ENCODE measurements at places on chromosomes 1 and 21. TPM values are rescaled to one million over a fixed set of nuclear protein-coding genes. Genes with fewer than 3 reads are reported as not detected.

DNA sequence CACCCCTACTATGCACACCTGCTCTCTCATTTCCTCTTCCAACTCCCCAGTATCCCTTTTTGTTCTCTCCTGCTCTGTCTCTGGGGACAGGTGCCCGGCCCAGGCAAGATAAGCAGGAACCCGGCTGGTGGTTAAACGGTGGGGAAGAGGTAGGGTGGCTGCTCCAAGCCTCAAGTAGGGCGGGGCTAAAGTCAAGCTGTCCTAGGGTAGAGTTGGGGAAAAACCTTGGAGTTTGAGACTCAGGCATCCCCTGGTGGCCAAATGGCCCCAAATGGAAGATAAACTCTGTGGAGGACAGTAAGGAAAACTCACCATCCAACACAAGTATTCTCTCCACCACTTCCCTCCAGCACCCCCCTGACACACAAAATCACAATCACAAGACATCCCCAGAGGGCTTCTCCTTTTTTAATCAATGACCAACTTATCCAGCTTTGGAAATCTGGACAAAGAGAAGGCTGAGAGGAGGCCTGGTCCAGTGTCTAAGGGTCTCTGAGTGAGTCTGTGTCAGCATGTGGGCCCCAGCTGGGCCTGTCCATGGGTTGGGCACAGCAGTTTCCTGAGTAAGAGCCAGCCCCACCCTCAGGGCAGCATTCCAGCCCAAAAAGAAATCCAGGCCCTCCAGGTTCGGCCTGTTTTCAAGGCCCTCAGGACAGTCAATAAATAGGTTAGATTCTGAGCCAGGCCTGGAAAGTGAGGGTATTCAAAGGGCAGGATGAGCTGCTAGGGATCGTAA lies 9.8 kb downstream of the POMGNT1 start:
- peaks cover 13% of the 10 kb centered on the region for H3K36me3 ChIP-seq
- H3K27me3 ChIP-seq, result no peaks in the 10 kb centered on the region
- H3K4me1 ChIP-seq, result peaks cover 22% of the 10 kb centered on the region

DNA sequence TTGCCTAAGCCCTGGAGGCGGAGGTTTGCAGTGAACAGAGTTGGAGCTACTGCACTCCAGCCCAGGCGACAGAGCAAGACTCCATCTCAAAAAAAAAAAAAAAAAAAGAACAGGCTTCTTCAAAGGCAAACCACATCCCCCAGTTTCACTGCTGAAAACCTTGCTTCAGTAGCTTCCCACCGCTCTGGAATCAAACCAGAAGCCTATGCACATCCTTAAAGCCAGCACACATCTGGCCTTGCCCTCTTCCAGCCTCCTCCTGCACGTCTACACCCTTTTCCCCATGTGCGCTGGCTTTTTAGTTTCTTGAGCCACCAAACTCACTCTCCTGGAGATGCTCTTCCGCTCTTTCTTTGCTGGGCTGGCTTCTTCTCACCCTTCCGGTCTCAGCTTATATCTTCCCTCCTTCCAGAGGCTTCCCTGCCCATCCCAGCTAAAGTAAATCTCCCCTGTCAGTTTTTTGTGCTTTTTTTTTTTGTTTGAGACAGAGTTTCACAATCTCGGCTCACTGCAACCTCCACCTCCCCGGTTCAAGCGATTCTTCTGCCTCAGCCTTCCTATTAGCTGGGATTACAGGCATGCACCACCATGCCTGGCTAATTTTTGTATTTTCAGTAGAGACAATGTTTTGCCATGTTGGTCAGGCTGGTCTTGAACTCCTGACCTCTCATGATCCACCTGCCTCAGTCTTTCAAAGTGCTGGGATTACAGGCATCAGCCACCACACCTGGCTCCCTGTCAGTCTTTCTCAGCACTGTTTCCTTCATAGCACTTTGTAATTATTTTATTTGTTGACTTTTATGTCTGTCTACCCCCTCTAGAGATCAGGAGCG lies 42.0 kb upstream of the ID3 start:
- H3K4me3 ChIP-seq, result peak overlapping the region; percentile 14
- no peaks in the 10 kb centered on the region for H3K36me3 ChIP-seq
- H3K27me3 ChIP-seq, result no peaks in the 10 kb centered on the region
- no peak for DNase-seq

- H3K4me1 ChIP-seq, result peaks cover 1% of the 10 kb centered on the region
- H3K36me3 ChIP-seq, result peaks cover 17% of the 10 kb centered on the region
- no peaks in the 10 kb centered on the region for H3K27me3 ChIP-seq
- H3K27ac ChIP-seq, result no peak overlapping the region
- no peak for DNase-seq
These were observed 18.9 kb downstream of the METTL13 start for GRCh38 chr1:171800342-171800741.

DNA sequence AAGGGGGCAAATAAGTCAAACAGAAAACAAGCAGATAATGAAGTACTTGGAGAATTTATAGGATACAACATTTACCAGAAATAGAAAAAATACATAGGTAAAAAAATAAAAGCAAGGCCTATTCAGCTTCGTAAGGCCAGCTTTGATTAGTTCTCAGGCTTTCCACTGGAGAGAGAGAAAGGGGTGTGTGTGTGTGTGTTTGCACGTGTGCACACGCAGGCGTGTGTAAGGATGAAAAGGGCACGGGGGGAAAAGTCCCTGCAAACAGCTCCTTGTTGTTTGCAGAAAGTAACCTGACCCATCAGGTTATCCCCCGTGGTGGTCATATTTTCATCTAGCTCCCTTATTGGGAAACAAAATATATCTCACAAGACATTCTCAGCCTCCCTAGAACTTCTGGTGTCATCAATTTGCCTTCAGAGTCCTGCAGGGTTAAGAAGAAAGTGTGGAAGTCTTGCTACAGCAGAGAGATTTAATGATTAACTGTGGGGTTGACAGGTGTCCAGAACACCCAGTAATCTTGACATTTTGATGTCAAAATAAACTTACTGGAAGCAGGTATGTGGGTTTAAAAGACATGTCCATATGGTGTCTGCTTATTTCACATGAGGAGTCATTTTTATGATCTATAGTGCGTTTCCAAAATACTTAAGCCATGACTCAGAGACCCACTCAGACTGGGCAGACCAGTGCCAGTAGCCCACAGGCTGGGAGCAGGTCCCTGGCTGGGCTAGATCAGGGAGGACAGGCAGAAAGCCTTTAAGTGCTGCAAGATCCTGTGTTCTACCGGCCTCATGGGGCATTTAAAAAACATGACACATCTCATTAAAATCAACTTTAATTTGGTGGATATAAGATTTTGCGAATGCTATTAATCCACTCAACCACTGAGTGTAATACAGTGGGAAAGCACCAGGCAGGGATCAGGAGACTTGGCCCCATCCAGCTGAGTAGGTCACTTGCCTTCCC lies 487.6 kb upstream of the CAMK1G start:
- no peak overlapping the region for H3K27ac ChIP-seq
- no peaks in the 10 kb centered on the region for H3K4me1 ChIP-seq
- DNase-seq, result no peak
- H3K27me3 ChIP-seq, result no peaks in the 10 kb centered on the region

DNA sequence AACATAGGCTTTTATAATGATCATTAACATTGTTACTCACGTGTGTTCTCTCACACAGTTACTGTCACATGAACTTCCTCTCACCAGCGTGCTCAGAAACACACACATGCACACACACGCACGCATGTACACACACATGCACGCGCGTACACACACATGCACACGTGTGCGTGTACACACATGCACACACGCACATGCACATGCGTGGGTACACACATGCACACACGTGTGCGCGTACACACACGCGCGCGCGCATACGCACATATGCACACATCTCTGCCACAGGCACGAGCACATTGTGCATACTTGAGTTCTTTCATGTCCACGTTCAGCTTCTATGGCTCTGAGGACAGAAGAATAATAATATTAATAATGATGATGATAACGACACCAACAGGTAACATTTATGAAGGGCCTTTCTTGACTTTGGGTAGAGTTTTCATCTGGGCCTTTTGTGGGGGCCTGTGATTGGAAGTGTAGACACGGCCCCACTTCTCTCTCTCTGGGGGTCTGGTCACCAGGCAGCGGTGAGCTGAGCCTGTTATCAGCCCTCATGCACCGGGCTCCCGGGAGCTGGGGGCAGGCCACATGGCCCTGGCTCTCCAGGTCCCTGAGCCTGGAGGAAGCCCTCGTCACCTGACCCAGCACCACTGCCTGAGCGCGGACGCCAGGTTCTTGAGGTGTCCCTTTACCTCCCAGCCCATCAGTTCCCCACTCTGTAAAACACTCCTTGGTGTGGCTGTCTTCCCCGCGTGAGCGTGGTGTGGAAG lies 7.0 kb downstream of the EPHA8 start:
- H3K36me3 ChIP-seq, result no peaks in the 10 kb centered on the region
- DNase-seq, result no peak
- no peak overlapping the region for H3K27ac ChIP-seq
- H3K27me3 ChIP-seq, result peaks cover 9% of the 10 kb centered on the region
- H3K4me3 ChIP-seq, result no peak overlapping the region
- H3K4me1 ChIP-seq, result no peaks in the 10 kb centered on the region

DNA sequence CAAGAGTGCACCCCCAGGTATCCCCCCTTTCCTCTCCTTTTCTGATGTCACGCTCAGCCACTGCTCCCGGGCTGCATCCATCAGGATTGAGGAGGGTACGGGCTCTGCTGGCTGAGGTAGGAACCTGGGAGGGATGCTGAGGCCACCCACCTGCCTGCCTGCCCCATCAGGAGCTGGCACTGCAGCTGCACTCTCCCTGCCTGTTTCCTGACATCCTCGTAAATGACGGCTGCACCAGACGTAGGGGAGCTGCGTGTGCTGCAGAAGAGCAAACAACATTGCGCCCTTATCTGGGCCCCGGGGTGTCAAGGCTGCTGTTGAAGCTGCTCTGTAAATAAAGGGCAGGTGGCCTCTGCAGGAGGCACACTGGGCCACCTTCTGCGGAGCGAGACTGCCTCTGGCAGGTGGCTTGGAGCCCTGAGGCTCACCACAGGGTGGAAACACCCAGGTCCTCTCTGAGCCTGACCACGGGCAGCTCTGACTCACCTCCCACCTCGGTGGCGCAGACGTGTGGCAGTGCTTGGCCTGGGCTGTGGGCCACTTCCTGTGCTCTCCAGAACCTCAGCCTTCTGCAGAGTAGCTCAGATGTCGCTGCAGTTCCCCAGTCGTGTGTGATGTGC lies 30.9 kb downstream of the SNAP47 start:
- peaks cover 65% of the 10 kb centered on the region for H3K4me1 ChIP-seq
- peak; percentile 90 for DNase-seq

- H3K4me3 ChIP-seq, result no peak overlapping the region
- no peaks in the 10 kb centered on the region for H3K36me3 ChIP-seq
- no peak overlapping the region for H3K27ac ChIP-seq
- H3K27me3 ChIP-seq, result no peaks in the 10 kb centered on the region
These were observed 469.3 kb downstream of the LTN1 start for GRCh38 chr21:28523367-28523766.

DNA sequence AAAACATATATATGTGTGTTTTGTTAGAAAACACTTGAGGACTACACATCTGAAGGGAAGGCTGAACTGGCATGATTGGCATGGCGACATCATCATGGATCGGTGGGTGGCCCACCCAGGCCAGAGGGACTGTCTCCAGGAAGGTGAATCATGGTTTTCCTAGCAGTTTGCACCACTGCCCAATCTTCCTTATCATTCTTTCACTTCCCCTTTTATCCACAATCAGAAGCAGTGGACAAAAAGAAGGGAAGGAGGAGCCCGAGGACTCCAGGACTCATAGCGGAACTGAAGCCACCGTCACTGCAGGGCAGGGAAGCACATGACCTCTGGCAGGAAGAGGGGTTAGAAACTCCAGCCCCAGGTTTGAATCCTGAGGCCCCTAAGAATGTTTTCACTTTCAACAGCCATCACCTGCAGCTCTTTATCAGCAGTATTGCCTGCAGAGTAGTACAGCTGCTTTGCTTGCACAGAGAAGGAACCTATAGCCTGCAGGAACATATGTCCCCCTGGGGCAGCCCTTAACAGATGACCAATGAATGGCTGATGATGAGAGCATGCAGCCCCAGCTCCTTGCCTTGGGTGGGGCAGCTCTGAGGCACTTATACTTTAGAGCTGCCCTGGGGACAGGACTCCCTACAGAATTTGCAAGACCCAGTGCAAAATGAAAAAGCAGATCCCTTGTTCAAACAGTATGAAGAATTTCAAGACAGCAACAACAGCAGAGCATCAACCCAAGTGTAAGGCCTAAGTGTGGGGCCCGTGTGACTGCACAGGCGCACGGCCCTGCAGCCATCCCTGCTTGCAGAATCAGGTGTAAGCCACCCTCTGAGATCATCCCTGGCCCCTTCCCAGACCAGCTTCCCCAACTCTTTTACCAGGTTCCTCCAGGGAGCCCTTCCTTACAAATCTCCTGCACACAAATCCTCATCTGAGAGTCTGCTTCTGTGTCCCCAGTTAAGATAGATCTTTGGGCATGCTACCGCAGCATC lies 241.8 kb upstream of the IRF2BP2 start:
- peaks cover 54% of the 10 kb centered on the region for H3K4me1 ChIP-seq
- H3K27me3 ChIP-seq, result no peaks in the 10 kb centered on the region
- H3K4me3 ChIP-seq, result no peak overlapping the region
- DNase-seq, result peak; percentile 47

DNA sequence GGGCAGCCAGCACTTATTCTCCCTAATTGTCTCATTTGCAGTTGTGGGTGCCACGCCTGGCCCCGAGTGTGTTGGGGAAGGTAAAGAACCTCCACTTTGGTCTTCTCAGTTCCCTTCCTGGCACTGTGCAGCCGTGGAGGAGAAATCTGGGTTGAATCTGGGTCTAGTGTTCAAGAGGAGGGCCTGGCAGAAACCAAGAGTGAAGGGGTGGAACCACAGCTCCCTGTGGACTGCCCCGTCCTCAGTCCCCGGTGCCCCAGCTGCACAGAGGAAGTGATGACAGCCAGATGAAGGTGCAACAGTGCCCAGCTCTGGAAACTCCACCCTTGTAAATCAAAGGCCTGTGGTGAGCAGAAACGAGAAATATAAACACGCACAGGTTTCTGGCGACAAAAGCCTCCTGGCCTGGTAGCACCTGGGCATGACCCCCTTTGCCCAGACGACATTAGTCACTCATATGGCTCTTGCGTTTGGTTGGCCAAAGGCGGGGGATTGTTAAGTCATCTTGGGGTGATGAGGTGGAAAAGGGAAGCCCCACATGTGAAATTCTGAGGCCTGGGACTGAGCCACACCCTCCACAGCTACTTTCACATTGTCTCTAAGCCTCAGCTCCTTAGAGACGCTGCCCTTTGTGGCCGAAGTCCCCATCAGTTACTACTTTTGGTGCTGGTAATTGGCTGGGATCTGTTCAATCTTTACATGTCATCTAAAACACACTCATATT lies 4.2 kb upstream of the ECE1 start:
- H3K27ac ChIP-seq, result peak overlapping the region; percentile 99
- H3K4me3 ChIP-seq, result peak overlapping the region; percentile 75
- peaks cover 82% of the 10 kb centered on the region for H3K4me1 ChIP-seq
- no peaks in the 10 kb centered on the region for H3K27me3 ChIP-seq
- H3K36me3 ChIP-seq, result peaks cover 25% of the 10 kb centered on the region

The ZC3H11A gene
- 91.8 TPM for total RNA-seq

The HJV gene
- not detected for total RNA-seq

The ZBED6 gene
- 20.4 TPM for total RNA-seq

The FAM163A gene
- total RNA-seq, result not detected
